Stimulated activated CD8-positive, alpha-beta memory T cell treated with anti-CD3 and anti-CD28 coated beads, Interleukin-4, amount 100 ng/mL, for 1 hour (primary cell): ENCODE measurements at places on chromosomes 4 and X.

DNA sequence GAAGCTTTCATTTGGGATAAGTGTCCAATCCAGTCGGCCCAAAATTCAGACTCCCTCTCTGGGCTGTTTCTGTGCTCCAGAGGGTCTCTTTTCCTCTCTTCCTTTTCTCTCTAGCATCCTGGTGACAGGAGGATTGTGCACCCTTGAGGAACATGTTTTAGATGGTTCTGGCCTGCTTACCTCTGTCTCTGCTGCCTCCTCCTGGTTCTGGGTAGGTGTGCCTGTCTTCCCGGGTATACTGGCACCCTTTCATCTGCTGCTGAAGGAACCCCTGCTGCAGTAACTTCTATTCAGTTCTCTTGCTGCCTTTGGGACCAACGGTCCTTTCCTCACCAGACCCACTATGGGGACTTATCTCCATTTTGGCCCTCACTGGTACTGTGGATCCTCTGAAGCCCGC lies 53.2 kb downstream of the HMGB2 start:
- DNase-seq: no peak

GRCh38 chr4:188714501-188714900 lies 575.3 kb downstream of the TRIML1 start:
- DNase-seq: no peak

- DNase-seq: no peak
These were observed 97.6 kb downstream of the RAP1GDS1 start for GRCh38 chr4:98358630-98359248.

GRCh38 chrX:54978448-54978847 lies 15.5 kb downstream of the PFKFB1 start:
- DNase-seq: no peak

- DNase-seq: no peak
These were observed 4.9 kb upstream of the TLR10 start for GRCh38 chr4:38787693-38788092.

GRCh38 chr4:76532805-76533204 lies 97.8 kb downstream of the SHROOM3 start:
- no peak for DNase-seq

- no peak for DNase-seq
These were observed 283.9 kb upstream of the GPC4 start for GRCh38 chrX:133699023-133699728.

GRCh38 chrX:101605728-101606127 lies 12.1 kb downstream of the ARMCX6 start:
- DNase-seq: no peak

DNA sequence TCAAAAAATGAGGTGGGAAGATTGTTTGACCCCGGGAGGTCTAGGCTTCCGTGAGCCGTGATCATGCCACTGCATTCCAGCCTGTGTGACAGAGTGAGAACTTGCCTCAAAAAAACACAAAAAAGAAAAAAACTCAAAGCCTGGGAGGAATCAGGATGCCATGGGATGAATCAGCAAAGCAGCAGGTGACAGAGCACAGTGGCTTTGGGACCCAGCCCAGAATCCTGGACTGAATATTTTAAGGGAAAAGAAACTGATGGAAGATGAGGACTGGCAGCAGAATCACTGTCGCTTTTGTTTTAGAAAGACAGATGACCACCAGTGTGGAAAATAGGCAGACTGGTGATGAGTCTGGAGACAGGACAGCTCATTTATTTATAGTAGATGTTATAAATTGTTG lies 16.6 kb downstream of the S100G start:
- no peak for DNase-seq

DNA sequence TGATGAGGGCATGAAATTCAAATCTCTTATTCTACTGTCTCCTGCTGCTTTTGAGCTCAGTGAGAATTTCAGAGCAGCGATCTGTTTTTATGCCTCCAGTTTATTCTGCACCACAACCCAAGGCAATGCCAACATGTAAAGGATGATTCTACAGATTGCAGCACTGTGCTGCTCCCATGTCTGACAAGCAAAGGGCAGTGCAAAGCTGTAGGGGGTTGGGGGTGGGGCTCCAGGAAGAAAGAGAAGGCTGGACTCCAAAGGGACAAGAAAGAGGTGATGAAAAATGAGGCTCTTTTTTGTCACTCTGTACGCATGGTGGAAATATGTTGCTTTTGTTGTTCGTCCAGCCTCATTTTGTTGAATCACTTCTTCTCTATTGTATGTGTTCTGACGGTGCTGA lies 254.6 kb downstream of the STIM2 start:
- no peak for DNase-seq

DNA sequence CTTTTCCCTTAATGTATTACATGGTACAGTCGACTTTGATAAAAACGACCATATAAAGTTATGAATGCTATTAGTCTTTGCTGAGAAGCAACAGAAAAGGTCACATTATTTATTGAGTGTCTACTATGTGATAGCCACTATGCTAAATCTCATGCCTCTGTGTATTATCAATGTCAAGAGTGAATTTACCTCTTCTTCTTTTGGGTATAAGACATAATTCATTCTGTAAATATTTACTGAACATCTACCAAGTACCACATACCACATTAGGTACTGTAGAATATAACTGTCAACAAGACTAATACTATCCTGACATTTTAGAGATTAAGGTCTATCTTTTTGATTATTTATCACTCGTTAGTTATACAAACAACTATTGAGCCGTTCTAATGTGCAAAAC lies 268.7 kb upstream of the FTHL17 start:
- DNase-seq: no peak

- no peak for DNase-seq
These were observed 739.3 kb upstream of the FAM241A start for GRCh38 chr4:111405989-111406388.

- no peak for DNase-seq
These were observed 19.0 kb upstream of the MAGEB2 start for GRCh38 chrX:30196322-30196721.
